ENCODE measurements at places on chromosomes 11 and 22.

GRCh38 chr11:123173040-123173855 is 21.8 kb downstream of the CLMP start:
- DNase-seq = no peak

GRCh38 chr11:2325123-2325522 is 23.3 kb downstream of the TSPAN32 start:
- no peak for DNase-seq

DNA sequence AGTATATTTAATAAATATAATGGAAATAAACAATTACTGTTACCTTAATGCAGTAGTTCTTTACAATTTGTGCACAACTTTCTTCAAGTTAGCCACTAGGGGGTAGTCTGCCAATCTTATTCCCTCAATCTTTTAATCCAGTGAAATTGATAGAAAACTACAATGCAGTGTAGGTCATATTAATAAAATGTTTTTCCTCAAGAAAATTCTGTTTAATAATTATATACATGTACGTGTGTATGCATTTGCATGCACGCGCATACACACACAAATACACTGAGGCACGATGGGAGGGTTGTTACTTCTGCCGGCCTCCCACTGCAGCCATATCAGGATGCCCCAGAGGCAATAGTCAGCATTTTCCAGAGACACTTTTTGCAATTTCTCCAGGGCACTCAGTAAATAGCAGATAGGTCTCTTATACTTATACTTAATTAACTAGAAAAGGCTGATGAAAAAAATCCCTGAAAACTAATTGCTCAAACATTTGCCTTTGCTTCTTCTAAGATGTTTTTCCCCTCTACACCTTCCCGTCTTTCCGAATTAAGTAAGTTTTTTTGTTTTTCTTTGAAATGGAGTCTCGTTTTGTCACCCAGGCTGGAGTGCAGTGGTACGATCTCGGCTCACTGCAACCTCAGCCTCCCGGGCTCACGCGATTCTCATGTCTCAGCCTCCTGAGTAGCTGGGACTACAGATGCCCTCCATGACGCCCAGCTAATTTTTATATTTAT is 3.1 kb downstream of the GAB2 start:
- no peak for DNase-seq

DNA sequence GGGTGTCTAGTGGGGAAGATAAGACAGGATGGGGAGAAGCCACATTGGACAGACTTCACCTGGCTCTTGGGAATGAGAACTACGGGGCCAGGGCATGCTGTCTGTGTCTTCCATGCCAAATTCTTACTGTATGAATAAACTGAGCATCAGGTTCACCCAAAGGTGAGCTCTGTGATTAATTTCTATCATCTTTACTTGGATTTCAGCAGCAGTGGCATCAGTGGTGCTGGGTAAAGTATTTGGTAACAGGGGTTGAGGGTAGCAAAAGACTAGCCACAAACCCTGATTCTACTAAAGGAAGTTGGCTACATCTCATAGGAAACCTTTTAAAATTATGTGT is 38.8 kb downstream of the IRAG1 start:
- no peak for DNase-seq

DNA sequence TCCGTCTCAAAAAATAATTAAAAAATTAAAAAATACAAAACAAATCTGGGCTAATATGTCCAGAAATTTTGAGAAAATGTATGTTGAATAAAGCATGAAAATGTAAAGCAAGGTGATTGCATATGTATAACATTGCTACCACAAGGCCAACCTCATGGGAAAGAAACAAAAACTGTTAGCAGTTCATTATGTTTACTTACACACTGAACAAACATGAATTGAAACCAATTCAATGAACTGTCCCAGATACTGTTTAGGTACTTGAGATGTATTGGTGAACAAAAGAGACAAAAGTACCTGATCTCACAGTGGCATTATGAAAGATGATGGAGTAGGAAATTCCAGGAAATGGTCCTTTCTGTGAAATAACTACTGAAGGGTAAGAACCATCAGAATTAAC is 43.8 kb upstream of the IGLL5 start:
- no peak for DNase-seq

- DNase-seq = no peak
These were observed 54.4 kb downstream of the TMEM135 start for GRCh38 chr11:87092159-87092558.

GRCh38 chr11:75195167-75195962 is 44.5 kb downstream of the SLCO2B1 start:
- DNase-seq = no peak

GRCh38 chr11:93736129-93736528 is 5.2 kb downstream of the TAF1D start:
- DNase-seq = no peak

- no peak for DNase-seq
These were observed 15.3 kb downstream of the TAB1 start for GRCh38 chr22:39414886-39415285.

GRCh38 chr11:131027491-131027890 is 111.2 kb upstream of the SNX19 start:
- DNase-seq = no peak

GRCh38 chr11:114348200-114349191 is 51.8 kb downstream of the C11orf71 start:
- peak; percentile 64 for DNase-seq

DNA sequence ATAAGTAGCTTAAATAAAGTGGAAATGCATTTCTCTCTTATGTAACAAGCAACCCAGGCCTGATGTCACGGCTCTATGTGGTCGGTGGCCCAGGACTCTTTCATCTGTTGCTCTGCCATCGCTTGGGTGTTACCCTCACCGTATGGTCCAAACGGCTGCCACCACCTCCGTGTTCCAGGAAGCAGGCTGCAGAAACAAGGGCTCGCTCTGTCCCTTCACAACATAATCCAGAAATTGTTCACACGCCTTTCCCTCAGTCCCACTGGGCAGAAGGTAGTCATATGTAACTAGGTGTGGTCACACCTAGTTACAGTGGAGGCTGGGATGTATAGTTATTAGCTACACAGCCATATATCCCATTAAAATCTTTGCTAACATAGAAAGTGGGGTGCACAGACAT is 421.0 kb downstream of the SOX6 start:
- no peak for DNase-seq

GRCh38 chr11:23856654-23857053 is 640.2 kb upstream of the LUZP2 start:
- DNase-seq = no peak

DNA sequence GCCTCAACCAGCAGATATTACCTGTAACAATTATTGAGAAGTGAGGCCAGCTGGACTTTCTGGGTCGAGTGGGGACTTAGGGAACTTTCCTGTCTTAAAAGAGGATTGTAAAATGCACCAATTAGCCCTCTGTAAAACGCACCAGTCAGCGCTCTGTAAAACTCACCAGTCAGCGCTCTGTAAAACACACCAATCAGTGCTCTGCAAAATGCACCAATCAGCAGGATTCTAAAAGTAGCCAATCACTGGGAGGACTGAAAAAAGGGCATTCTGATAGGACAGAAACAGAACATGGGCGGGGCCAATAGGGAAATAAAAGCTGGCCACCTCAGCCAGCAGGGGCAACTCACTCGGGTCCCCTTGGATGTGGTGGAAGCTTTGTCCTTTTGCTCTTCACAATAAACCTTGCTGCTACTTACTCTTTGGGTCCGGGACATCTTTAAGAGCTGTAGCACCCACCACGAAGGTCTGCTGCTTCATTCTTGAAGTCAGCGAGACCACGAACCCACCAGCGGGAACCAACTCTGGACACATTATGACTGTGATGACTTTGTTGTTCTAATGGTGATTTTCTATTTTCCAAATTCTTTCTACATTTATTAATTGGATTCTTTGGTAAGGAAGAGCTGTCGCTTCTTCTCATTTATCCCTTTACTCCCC is 40.2 kb upstream of the FGF3 start:
- no peak for DNase-seq

DNA sequence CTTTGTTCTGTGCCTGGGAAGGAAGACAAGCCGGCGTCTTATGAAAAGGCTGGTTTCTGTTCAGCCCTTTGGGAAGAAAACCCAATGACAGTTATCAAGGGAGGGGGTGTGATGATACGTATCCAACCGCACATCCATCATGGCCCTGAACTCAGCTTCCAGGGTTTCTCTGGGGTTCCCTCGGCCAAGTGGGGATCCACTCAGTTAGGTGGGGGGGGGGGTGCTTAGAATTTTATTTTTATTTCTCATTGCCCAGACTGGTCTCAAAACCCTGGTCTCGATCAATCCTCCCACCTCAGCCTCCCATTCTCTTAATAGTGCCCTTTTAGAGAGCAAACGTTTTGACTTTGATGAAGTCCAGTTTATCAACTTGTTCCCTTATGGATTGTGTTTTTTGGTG is 25.7 kb downstream of the KCNQ1 start:
- no peak for DNase-seq

DNA sequence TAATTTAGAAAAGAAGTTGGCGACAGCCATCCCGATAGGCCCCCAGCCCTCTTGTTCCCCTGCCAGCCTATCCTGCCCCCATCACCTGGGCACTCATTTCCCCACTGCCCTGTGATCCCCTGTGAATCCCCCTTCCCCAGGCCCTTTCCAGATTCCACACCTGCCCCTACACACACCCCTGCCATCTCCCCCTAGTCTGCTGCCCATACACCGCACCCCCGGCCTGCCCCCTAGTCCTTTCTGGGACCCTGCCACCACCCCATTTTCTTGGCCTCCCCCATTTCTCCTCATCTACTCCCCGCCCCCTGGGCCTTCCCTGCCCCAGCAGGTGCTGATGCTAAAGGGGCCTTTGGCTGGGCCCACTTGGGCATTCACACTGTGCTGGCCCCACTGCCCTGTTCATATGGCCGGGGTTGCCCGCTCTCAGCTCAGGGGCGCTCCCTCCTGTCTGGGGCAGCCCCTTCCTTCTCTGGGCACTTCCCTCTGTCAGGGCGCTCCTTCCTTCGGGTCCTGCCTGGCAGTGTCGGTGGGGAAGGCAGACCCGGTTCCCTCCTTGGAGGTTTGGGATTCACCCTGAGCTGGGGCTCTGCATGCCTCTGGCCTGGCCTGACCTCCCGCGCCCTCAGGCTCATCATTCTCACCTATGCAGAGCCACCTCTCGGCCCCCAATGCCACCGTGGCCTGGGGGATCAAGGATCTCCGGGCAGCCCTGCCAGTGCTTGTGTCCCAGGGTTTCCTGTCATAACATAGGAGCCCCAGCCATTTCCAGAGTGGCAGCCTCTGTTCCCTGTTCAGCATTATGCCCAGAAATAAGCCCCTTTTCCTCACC is 108.2 kb downstream of the BCR start:
- DNase-seq = no peak

DNA sequence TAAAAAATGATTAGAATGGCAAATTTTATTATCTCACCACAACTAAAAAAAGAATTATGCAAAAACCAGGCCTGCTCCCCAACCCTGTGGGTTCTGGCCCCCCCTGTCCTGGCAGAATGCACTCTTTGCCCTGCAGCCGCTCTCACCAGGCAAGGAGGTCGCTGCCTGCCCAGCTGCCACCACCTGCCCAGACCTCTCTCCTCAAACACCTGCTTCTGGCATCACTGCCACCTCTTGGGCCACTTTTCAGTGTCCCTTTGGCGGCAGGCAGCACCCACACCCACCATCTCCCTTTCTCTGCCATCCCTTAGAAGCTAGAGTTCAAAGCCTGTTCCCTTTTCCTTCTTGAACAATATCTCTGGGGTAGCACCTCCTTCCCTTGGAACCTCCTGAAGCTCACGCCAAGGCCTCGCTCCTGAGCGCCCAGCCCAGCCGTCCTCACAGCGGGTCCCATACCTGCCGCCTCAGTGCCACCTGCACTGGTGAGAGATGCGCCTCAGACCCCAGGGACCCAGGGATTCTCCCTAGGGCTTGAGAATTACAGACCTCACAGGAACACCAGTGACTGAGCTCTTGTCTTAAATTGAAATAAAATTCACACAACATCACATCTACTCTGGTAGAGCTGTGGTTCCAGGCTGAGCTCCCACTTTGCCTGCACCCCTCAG is 44.6 kb downstream of the SGSM3 start:
- DNase-seq = no peak

GRCh38 chr11:22197139-22198005 is 4.5 kb downstream of the ANO5 start:
- DNase-seq = no peak

DNA sequence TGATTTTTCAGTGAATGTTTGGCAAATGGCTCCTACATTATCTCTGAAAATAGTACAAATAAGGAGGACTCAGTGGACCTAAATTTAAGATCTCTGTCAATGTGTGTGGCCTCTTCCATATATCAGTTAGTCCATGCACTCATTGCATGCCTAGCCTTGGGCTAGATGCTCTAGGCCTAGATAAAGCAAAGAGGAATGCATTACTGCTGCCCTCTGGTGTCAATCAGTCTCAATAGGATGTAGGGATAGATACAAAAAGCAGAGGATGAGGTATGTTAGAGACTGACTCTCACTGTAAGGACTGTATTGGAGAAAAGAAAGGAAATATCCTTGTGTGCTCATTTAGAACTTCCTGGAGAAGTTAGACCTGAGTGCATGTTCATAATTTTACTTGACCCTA is 42.0 kb downstream of the MS4A2 start:
- DNase-seq = peak; percentile 20

GRCh38 chr11:46402957-46403902 is 11.7 kb upstream of the CHRM4 start:
- no peak for DNase-seq

- DNase-seq = peak; percentile 68
These were observed 22.0 kb downstream of the TBRG1 start for GRCh38 chr11:124644426-124645280.

DNA sequence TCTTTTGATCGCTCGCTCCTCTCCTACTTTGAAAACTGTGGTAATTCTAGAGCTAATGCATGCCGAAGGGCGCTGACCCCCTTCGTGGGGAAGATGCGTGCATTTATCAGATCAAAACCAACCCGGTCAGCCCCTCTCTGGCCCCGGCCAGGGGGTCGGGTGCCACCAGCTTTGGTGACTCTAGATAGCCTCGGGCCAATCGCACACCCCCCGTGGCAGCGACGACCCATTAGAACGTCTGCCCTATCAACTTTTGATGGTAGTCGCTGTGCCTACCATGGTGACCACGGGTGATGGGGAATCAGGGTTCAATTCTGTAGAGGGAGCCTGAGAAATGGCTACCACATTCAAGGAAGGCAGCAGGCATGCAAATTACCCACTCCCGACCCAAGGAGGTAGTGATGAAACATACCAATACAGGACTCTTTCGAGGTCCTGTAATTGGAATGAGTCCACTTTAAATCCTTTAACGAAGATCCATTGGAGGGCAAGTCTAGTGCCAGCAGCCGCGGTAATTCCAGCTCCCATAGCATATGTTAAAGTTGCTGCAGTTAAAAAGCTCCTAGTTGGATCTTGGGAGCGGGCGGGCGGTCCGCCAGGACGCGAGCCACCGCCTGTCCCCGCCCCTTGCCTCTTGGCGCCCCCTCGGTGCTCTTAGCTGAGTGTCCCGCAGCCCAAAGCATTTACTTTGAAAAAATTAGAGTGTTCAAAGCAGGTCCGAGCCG is 3898.2 kb upstream of the OR11H1 start:
- no peak for DNase-seq

- DNase-seq = no peak
These were observed 435.4 kb downstream of the TMEM135 start for GRCh38 chr11:87473174-87473573.

DNA sequence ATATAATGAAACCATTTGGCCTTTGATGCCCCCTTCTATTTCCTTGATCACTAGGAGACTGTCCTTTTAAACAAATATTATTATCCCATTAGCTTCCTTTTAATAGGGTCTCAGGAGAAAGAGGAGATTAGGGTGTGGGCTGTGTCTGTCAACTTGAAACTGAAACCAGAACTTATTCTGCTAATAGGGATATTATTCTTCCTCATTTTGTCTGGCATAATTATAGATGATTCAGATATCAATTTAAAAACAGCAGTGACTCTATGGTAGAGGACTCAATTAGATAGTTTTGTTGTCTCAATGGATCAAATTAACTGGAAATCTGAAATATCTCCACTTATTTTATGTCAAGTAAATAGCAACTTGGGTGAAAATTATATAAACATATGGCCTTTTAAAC is 584.9 kb upstream of the CCDC90B start:
- no peak for DNase-seq
